ENCODE measurements at places on chromosomes 16 and 17.

DNA sequence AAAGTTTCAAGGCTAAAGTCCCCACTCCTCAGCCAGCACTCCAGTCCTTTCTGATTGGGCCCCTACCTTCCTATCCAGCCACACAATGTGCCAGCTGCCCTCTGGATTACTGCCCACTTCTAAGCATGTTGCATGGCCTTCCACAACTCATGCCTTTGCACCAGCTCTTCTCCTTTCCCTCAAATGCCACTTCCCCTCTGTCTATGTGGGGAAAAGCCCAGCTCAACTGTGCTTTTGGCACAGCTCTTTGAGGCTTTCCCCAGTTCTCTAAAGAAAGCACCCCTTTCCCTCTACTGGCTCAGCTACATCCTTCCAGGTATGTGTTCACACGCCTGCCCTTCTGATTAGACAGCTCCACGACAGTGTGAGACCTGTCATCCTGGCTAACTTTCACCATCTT, 18.5 kb downstream of the GTF3C1 start:
- no peak for DNase-seq

- no peak for DNase-seq
These were observed 112.9 kb downstream of the GP2 start for GRCh38 chr16:20214401-20214800.

GRCh38 chr17:73352261-73352660, 40.5 kb upstream of the CDC42EP4 start:
- no peak for DNase-seq

- no peak for DNase-seq
These were observed 3.4 kb upstream of the SEC14L5 start for GRCh38 chr16:4954714-4955113.

DNA sequence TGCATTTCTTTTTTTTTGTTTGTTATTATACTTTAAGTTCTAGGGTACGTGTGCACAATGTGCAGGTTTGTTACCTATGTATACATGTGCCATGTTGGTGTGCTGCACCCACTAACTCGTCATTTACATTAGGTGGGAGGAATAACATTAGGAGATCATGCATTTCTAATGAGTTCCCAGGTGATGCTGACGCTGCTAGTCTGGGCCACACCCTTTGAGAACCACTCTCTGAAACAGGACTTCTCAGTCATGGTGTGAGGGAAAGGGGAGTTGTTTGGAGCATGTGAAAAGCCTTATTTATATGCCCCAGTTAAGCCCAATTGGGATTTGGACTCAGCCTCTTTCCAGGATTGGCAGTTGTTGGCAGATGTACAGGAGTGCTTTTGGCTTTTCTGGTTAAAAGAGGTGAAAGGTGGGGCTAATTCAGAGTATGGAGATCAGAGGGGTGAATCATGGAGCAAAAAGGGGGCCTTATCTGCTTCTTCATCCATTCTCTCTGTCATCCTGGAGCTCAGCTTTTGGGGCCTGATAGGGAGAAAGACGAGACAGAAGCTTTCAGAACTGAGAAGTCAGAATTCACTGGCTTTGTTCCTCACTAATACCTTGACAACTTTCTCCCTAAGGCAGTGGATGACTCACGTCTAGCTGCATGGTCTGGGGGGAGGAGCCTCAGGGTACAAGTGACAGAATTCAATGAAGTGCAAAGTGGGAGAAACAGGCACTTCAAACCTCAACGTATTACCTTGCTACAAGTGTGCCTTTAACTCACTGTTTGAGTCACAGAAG, 180.0 kb upstream of the CACNG3 start:
- DNase-seq: no peak

DNA sequence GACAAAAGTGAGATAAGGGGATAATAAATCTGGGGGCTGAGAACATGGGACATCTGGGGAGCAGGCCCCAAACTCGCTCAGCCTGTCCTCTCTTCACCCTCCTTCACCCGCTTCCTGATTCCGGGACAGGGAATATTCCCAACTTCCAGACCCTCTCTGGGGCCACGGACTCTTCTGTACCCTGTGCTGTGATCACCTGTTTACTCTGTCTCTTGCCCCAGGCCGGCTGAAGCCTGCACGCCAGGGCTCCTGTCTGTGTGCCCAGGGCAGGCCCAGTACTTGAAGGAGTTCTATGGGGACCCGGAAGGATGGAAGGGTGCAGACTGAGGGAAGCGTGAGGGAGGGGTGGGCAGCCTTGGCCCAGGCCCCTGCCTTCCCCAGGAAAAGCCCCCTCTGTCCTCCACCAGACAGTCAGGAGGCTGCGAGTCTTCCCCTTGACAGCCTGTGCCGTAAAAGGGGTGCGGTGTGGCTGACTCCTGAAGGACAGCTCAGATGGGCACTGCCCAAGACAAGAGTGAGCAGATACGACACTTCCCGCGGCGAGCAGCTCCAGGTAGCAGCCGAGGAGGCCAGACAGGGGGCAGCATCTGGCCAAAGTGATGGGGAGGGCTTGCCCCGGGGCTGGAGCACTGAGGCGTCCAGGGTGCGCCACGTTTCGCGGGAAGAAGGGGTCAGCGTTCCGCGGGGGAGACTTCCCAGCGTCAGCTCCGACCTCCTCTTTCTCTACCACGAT, 1.0 kb upstream of the CCNF start:
- no peak for DNase-seq

- peak; percentile 47 for DNase-seq
These were observed 122.1 kb downstream of the SKAP1 start for GRCh38 chr17:48307814-48308411.

Measured in NCI-H526 treated with DMSO at 0.1 percent for 48 hours (cell line).